ENCODE measurements at places on chromosomes 7 and 10.

- no peak for DNase-seq
These were observed 516.3 kb upstream of the TEX47 start for GRCh38 chr7:89311886-89312285.

- DNase-seq, result no peak
These were observed 132.1 kb downstream of the COL26A1 start for GRCh38 chr7:101494602-101495329.

GRCh38 chr10:129848696-129849451 is 115.2 kb downstream of the EBF3 start:
- no peak for DNase-seq

DNA sequence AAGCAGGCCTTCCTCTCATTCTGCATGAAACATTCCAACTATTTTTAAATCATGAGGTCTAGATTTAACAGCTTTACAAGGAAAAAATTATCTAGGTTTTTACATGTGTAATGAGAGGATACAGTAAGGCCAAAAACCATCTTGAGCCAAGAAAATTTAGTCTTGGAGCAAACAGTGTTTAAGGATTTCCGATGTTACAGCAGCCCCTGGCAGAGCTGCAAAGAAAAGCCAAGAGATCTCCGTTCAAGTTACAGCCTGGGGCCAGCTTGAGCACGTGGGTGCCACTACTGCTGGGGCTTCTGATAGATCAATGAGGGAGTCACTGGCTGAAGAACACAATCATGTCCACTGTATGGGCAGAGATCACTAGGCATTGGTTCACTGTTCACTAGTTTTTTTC is 156.2 kb downstream of the EVX1 start:
- no peak for DNase-seq

DNA sequence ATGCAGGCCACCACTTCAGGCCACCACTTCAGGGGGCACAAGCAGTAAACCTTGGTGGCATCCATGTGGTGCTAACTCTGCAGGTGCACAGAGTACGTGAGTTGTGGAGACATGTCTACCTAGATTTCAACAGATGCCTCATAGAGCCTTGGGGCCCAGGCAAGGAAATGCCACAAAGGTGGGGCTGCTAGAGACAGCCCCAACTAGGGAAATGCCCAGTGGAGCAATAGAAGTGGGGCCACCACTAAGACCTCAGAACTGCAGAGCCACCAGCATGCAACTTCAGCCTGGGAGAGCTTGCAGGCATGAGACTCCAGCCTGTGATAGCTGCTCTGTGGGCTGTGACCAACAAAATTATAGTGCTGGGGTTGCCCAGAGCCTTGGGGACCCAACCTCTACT is 107.6 kb downstream of the DNAJC1 start:
- no peak for DNase-seq

GRCh38 chr7:33905389-33906032 is at the start of gene BMPER:
Gene BMPER, plus strand, starts transcription at chr7:33905539. Its CDS starts 75 bp downstream, at chr7:33905614.
- peak; percentile 62 for DNase-seq

DNA sequence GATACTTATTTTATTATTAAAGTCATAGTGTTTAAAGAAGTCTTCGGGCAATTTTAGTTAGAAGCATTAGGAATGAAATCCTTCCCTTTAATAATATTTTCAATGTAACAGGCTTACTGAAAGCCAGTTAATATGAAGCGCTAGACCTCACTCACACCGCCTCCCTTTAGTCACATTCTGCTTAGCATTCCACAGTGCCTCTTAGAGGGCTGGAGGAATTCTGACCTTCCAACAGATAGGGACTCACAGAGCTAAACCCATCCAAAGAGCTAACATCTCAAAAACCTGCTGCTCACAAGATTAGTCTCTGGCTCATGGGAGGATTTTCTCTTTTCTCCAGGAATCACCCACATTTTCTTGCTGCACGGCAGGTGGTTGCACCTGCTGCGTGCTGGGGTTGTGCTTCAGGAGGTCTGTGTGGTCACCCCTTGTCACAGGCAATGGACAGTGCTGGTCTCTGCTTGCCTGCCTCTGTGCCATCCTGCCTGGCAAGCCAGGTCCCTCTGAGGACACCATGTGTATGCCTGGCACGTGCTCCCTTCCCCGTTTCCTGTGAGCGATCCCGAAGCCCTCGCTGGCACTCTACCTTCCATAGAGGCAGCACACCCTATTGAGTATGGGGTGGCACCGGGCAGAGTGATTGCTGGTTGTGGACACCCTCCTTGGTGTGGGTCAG is 91.8 kb downstream of the KLF6 start:
- no peak for DNase-seq

DNA sequence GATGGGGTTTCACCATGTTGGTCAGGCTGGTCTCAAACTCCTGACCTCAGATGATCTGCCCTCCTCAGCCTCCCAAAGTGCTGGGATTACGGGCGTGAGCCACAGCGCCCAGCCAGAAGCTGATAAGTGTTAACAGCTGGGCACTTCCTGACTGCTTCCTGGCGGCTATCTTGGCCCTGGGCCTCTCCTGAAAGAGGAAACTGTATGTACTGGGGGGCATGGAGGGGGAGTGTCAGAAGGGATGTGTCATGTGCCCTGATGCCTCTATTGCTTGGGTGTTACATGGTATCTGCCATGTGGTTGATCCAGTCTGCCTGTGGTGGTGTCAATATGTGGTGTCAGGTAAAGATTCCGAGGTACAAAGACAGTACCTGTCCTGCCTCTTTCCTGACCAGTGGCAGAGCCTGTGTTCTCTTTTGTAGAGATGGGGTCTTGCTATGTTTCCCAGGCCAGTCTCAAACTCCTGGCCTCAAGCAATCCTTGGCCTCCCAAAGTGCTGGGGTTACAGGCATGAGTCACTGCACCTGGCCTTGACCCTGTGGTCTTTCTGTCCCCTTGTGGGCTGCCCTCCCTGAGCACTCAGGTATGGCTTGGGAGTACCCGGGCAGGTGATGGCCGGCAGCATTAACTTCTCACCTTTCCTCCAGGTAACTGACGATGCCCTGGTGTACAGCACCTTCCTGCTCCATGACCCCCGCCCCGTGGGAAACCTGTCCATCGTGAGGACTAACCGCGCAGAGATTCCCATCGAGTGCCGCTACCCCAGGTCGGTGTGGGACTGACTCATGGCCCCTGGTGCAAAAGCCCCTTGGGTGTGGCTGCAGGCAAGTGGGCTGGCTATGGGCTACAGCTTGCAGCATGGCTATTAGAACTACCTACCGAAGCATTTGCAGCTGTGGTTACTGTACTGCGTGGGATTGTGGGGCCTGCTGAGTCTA is 4.4 kb downstream of the ZP3 start:
- peak; percentile 40 for DNase-seq

DNA sequence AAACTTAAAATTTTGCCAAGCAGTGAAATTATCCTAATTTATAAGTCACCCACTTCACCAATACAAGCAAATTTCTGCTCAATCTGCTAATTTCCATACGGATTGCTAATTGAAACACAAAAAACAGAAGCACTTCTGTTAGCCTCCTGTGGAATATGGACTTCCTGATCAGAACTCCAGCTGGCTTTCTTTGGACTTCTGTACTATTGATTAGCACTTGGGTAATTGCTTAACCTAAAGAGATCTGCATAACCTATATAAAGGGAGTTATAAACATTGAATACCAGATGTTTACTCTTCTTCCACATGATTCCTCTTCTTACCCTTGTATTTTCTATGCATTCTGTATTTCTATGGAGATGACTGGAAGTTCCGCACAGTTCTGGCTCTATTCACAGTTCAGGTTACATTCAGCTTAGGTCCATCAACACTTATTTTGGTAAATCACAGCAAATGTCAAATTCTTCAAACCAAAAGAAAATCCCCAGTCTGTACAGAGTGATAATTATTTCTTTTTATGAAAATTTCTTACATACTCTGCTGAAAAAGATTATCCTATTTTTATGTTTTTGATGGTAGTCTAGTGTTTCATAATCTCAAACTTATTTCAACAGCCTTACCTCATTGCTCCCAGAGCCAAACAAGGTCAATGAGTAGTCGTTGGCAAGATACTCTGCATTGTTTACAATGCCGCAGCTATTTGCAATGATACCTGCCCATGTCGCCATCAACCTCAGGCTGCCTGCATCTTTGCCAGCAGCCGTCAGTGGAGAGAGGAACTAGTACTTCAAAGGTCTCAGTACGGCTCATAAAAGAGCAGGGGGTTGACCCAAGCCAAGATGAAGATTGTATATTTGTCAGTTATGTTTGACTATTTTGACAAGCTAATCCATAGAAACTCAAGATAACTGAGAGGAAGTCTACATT is 225.6 kb downstream of the AHR start:
- DNase-seq, result peak; percentile 87

DNA sequence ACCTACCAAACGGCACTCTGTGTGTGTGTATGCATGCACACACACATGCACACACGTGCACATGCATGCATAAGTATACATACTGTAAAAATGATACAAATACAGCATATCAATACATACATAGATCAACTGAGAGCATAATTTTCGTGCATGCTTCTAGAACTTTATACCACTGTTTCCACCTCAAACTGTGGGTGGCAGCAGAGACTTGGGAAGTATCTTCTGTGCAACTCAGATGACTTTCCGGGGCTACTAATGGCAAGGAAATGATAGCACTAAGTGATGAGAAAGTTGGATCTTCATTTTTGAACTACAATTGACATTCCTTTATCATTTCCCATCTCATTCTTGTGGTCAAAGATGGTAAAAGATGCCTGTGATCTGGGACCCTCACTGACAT is 570.7 kb downstream of the REEP3 start:
- DNase-seq, result no peak

- no peak for DNase-seq
These were observed 481 bp upstream of the NPM3 start for GRCh38 chr10:101783736-101784118.

DNA sequence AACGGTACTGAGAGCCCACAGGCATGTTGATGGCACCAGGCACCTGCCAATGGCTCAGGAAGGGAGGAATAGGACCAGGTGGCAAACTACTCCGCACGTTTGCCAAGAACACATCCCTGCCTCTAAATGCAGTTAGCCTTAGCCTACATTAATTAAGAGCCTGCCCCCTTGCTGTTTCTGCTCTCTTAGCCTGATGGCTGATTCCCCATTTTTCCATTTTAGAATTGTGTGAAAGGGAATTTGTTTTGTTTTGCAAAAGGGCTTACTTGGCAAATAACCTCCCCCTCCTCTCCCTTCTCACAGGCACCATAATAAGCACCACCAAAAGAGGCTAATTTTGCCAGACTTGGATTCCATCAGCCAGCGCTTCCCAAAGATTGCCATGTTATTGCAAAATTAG is 1203.2 kb downstream of the SORCS3 start:
- DNase-seq, result no peak

- DNase-seq, result peak; percentile 66
These were observed 488.8 kb upstream of the ZMIZ1 start for GRCh38 chr10:78579995-78580394.

DNA sequence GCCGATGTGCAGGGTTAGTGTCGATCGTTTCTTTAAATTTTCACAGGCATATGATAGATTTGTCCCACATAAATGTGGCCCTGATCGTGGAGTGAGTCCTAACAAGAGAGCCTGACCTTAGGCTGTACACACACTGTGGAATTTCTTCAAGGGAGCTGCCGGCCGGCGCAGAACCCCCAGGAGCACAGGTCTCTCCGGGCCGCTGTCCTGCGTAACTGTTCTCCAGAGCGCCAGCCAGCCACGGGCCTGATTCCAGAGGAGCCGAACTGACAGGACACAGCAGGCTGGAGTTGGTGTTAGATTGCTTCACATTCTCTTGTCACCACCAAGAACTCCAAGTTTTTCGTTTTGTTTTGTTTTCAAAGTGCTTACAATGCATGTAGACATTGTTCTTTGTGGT is 37.3 kb downstream of the SHH start:
- no peak for DNase-seq

- DNase-seq, result no peak
These were observed 11.8 kb downstream of the MET start for GRCh38 chr7:116683786-116684185.

DNA sequence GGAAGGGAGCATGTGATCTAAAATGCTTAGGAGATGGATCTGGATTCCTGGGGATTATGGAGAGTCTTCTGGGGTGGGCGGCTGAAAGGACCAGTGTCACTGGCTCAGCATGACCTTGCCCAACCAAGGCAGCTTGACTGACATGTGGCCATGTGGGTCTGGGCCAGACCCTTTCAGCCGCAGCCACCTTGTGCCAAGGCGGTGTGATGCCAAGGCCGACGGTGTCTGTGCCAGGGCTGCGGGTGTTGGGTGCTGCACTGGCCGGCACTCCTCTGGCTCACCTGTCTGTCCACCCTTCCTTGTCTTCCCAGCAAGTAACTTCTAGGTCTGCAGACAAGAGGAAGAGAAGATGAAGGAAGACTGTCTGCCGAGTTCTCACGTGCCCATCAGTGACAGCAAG is 8.8 kb downstream of the DEPP1 start:
- peak; percentile 80 for DNase-seq

DNA sequence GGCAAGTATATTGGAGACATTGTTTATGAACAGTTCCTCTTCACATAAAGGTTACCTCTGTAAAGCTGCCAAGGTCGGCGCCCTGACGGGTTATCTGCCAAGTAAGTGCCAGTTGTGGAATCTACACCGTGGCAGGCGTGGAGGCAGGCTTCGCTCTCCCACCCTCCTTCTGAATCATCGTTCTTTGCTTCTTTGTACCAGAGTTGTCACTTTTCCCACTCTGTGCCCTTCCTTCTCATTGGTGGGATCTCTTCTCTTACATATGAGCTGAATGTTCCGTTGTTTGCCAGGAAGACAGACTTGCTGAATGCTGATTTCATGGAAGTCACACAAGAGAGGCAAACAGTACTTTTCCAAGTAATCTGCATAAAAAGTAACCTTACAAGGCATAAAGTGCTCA is 40.6 kb upstream of the PTPRZ1 start:
- DNase-seq, result no peak

- no peak for DNase-seq
These were observed 17.6 kb downstream of the MXI1 start for GRCh38 chr10:110224992-110225391.

DNA sequence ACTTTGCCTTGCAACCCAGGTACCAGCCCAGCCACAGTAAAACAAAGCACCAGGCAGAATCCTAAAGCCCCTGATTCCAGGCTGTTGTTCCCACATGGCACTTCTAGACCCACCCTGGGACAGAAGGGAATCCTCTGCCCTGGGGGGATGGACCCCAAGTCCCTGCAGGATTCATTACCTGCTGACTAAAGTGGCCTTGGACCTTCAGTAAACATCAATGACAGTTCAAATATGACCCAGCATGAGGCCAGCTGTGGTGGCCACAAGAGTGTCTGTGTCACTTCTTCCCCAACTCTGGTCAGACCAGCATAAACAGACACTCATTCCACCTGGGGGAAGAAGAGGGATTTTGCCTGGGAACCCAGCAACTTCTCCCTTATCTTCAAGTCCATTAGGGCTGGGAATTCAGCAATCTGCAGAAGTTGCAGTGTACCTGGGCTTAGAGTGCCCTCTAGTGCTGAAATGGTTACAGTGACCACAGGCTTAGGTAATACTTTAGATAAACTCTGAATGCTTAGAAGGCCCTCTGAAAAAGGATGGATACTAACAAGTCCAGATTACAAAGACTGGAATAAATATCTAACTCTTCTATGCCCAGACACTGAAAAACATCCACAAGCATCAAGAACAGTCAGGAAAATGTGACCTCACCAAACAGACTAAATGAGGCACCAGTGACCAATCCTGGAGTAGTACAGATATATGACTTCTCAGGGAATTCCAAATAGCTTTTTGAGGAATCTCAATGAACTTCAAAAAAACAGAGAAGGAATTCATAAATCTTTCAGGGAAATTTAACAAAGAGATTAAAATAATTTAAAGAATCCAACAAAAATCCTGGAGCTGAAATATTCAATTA is 108.5 kb upstream of the TMEM168 start:
- no peak for DNase-seq
